Aorta (tissue), 5 donors: ENCODE measurements at places on chromosomes 4 and X. TPM values are rescaled to one million over a fixed set of nuclear protein-coding genes. Genes with fewer than 3 reads are reported as not detected.

DNA sequence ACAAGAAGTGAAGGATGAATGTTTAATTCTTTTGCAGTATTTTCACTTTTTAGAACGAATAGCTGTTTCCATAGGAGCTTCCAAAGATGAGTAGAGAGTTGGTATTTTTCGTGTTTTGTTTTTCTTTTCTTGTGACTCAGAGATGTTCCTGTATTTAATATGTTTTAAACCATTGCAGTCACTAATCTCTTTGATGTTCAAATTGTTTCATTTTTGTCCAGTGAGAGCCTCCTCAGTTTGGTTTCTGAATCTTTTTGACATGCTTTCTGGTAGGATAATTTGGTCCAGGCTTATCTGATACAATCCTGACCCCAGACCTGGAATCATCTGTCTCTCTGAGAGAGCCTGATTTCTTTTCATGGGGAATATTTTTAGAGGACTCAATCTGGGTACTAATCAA lies 41.6 kb downstream of the BEX3 start:
- H3K36me3 ChIP-seq = no peaks in the 10 kb centered on the region
- no peak overlapping the region for H3K4me3 ChIP-seq
- H3K27ac ChIP-seq = no peak overlapping the region
- no peak for DNase-seq
- H3K4me1 ChIP-seq = no peaks in the 10 kb centered on the region

GDPD2 gene
- not detected for total RNA-seq

DNA sequence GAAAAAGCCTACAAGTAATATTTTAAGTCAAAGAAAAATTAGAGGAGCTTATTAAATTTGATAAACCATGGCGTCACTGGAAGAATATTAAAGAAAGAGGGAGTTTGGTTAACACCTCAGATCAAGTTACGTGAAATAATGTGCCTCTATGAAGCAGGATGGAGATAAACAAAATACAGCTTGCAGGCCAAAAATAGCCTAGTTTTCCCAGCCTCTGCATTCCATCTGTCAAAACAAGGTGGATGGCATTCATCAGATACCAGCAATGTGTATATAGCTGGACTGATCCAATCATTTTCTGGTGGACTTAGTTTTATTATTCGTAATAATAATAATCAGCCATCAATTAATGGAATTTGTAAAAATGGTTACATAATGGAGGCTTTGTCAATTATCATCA lies 230.7 kb downstream of the NR3C2 start:
- no peaks in the 10 kb centered on the region for H3K36me3 ChIP-seq
- no peak overlapping the region for H3K27ac ChIP-seq
- peaks cover 7% of the 10 kb centered on the region for H3K4me1 ChIP-seq
- no peak for DNase-seq
- H3K4me3 ChIP-seq = no peak overlapping the region

ADH7 gene
- total RNA-seq = not detected
